Progenitor cell of endocrine pancreas (in vitro differentiated cells): ENCODE measurements at places on chromosomes 4 and X. TPM values are rescaled to one million over a fixed set of nuclear protein-coding genes. Genes with fewer than 3 reads are reported as not detected.

DNA sequence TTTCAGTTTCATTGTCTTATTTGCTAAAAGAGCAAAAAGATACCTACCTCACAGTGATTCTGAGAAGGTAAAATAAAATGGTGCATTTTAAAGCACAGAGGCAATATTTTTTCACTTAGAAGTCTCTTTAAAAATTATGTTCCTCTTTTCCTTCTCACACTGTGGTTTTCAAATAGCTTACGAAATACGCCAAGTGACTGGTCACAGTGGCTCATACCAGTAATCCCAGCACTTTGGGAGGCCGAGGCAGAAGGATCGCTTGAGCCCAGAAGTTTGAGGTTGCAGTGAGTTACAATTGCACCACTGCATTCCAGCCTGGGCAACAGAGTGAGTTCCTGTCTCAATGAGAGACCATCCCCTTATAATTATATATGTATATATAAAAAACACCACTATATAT lies 372.6 kb downstream of the FBXO8 start:
- DNase-seq, result no peak

- DNase-seq, result no peak
Observed at GRCh38 chrX:117196481-117196880, 733.7 kb upstream of the CT83 start.

GRCh38 chr4:150123087-150123486 lies 44.8 kb downstream of the DCLK2 start:
- no peak for DNase-seq

GRCh38 chr4:38306482-38307071 lies 346.4 kb downstream of the PTTG2 start:
- DNase-seq, result no peak

- DNase-seq, result no peak
Observed at GRCh38 chr4:76665153-76665552, 230.1 kb downstream of the SHROOM3 start.

MAGEC1 gene
- not detected in 2 replicates for total RNA-seq

GRCh38 chr4:6928081-6928480 lies 18.5 kb downstream of the TBC1D14 start:
- DNase-seq, result no peak

DNA sequence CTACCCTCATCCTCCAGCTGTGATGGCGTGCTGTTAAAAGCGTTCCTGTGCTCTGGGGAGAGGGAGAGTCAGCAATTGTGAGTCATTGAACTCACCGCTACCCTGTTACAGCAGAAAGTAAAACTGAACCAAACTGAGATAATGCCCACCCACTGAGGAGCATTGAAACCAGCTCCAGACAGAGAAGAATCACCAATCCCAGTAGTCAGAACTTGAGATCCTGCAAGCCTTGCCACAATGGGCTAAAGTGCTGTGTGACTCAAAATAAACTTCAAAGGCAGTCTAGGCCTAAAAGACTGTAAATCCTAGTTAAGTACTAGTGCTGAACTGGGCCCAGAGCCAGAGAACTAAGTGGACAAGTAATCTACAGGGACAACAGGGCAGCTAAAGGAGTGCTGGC lies 1394.2 kb upstream of the DIAPH2 start:
- no peak for DNase-seq

UGT2B7 gene
- total RNA-seq, result 1.1 and 1.2 TPM in 2 replicates

CHIC1 gene
- 7.3 and 7.6 TPM in 2 replicates for total RNA-seq
